Activated T-cell treated with anti-CD3 and anti-CD28 coated beads, Interleukin-2, amount 50 U/mL, for 1 hour (primary cell): ENCODE measurements at places on chromosomes 12 and 14.

- peak; percentile 19 for DNase-seq
Observed at GRCh38 chr12:128644664-128645296, 179.0 kb downstream of the SLC15A4 start.

DNA sequence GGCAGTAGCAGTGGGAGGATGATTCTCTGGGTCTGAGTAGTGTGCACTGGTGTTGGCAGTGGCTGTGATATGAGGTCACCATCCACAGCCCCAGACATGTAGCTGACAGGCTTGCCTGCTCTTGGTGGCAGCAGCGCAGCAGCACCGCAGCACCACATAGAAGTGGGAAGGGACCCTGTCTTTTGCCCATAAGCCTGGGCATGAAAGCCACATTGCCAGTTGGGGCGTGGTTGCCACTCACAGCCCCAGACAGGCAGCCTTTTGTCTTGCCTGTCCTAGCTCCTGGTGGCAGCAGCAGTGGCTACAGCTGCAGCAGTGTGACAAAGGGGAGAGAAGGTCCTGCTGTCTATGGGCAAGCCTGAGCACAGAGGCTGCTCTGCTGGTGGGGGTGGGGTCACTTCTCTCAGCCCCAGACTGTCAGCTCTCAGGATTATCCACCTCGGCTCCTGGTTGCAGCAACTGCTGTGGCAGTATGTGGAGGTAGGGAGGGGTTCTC lies 71.5 kb downstream of the BRMS1L start:
- DNase-seq: no peak

DNA sequence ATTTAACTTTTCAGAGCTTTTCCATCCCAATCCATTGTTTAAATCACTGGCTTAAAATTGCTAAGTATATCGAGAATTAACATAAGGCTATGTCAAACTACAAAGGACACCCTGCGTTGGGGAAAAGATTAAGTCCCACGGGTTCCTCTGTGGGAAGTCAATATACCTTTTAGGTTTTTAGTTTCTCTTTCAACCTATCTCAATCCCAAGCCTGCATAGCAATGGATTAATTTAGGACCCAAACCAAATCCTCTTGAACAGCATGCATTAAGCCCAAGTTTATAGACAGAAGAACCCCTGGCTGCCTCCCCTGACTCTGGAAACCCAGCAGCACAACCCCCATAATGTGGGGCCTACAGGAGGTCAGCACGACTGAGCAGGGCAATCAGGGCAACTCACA lies 6.3 kb downstream of the CDCA4 start:
- no peak for DNase-seq

DNA sequence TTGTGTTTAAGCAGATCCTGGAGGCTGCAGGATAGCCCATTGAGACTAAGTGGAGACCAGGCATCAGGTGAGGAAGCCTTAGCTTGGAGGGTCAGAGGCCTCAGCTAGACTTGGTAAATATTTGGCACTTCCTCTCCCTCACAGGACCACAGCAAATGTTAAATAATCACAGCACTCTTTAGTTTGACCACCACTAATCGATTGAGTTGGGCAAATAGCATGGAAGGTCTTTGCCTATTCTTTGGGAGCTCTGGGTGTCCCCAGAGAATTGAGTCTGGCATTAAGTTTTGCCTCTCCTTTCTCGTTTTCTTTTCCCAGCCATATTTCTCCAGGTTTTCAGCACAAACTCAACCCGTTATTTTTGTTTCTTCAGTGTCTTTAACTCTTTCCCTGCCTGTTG lies 61.4 kb downstream of the ETV6 start:
- DNase-seq: no peak

DNA sequence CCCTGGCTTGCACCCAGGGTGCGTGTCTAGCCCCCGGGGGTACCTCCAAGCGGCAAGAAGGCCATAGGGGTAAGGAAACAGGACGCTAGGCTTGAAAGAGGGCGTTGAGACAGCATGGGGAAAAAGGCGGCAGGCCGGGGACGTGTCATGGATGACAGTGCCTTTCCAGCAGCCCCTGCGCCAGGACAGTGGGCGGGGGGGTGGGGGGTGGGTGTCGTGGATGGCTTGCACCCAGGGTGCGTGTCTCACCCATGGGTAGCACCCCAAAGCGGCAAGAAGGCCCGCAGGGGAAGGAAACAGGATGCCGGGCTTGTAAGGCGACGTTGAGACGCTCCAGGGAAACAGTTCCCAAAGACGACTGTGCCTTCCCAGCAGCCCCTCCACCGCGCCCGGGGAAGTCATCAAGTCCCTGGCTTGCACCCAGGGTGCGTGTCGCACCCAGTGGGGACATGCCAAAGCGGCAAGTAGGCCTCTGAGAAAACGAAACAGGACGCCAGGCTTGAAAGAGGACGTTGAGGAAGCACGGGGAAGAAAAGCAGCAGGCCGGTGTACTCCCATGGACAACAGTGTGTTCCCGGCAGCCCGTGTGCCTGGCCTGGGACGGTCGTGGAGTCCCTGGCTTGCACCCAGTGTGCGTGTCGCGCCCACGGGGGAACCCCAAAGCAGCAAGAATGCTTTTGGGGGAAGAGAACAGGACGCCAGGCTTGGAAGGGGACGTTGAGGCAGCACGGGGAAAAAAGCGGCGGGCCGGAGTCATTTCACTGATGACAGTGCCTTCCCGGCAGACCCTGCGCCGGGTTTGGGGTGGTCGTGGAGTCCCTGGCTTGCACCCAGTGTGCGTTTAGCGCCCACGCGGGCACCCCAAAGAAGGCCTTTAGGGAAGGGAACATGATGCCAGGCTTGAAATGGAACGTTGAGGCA lies 163.5 kb upstream of the ALG10B start:
- DNase-seq: no peak

DNA sequence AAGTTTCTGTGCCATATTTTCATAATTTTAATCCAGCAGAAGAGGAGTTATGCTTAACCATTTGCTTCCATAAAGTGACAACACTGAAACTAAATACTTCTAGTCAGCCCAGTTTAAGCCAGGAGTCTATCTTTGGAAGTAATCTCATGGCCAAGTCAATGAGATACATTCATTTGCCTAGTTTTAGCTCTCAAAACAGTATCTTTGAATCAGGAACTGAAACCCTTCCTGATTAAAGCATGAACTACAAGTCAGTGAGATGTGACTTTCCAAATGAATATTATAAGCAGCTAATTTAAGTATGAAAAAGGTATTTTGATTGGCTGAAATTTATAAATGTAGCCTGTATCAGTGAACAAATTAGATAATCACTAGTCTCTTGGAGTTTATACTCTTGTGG lies 491.5 kb downstream of the SLC6A15 start:
- no peak for DNase-seq

- DNase-seq: no peak
Observed at GRCh38 chr12:32708926-32709325, 29.8 kb downstream of the DNM1L start.

GRCh38 chr12:81778719-81779118 lies 19.6 kb upstream of the PPFIA2 start:
- DNase-seq: no peak
